ENCODE measurements at places on chromosomes 7 and 10.
A peak's percentile ranks its signal among the peaks of the same experiment; 100 is the strongest.

DNA sequence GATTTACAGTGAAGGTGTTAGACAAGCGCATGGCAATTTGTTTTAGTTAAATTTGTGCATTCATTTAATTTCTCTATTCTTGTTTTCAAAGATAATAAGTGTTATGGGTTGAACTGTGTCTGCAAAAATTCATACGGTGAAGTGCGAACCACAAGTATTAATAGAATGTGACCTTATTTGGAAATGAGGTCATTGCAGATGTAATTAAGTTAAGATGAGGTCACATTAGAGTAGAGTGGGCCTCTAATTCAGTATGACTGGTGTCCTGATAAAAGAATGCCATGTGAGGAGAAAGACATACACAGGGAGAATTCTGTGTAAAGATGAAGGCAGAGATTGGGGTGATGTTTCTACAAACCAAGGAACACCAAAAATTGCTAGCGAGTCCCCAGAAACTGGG lies 158.8 kb upstream of the SEMA3E start:
- no peak for DNase-seq

DNA sequence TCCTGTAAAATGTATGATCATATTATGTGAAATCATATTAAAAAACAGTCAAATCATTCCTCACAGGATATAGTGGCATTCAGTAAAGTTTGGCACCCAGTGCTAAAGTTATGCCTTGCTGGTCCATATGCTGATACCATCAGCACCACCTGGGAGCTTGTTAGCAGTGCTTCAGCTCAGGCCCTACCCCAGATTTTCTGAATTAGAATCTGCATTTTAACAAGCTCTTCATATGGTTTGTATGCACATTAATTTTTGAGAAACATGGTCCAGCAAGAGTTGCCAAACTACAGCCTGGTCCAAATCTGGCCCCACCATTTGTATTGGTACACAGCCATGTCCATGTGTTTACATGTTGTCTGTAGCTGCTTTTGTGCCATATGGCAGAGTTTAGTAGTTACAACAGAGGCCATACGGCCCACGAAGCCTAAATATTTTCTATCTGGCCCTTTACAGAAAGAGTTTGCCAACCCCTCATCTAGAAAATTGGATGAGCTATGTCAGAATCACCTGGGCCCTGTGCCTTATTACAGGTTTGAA lies 30.1 kb downstream of the RAB18 start:
- DNase-seq: no peak

GRCh38 chr10:110497438-110498086 lies at the start of gene DUSP5:
Gene DUSP5 (plus strand): TSS chr10:110497907. CDS start chr10:110498122, 215 bp downstream.
- peak; percentile 93 for DNase-seq

DNA sequence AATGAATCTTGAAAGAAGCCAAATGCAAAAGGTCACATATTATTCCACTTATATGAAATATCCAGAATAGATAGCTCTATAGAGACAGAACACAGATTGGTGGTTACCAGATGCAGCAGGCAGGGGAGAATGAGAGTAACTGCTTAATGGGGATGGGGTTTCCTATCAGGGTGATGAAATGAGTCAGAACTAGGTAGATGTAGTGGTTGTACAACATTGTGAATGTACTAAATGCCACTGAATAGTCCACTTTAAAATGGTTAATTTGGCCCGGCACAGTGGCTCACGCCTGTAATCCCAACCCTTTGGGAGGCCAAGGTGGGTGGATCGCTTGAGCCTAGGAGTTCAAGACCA lies 9.4 kb upstream of the SLC25A28 start:
- DNase-seq: no peak

- no peak for DNase-seq
These were observed 93.6 kb downstream of the NKX6-2 start for GRCh38 chr10:132692311-132692710.

GRCh38 chr7:35255443-35256255 lies 1.7 kb upstream of the TBX20 start:
- DNase-seq: no peak

GRCh38 chr10:6782378-6782777 lies 202.3 kb upstream of the PRKCQ start:
- DNase-seq: no peak

DNA sequence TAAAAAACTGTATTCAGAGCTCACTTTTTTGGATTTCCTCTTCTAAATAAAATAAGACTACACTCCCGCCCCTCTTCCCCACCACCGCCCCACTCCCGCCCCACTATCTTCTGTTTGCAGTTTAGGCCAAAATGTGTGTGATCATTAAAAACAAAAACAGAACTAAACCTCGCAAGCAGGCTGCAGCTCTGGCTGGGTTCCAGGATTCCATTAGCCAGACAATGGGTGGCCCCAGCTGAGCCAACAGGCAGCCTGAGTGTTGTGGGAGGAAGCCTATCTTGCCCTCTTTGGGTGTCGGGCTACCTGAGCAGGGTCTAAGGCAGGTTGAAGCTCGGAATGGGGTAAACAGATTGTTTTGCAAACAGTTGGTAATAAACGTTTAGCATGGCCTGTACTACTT lies 41.7 kb downstream of the ARL4A start:
- DNase-seq: no peak

DNA sequence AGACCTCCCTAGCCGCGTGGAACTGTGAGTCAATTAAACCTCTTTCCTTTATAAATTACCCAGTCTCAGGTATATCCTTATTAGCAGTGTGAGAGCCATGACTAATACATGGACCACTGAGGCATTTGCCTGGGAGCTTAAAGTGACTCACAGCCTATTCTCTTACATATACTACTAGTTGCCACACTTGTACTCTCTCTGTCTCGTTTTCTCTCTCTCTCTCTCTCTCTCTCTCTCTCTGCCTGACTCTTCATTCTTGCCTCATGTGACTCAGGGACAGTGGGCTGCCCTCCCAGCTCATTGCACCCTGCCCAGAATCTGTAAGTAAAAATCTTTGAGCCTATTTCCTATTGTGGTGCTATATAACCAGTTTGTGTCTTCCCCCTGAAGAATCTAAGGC lies 238.5 kb upstream of the MAGI2 start:
- DNase-seq: no peak

DNA sequence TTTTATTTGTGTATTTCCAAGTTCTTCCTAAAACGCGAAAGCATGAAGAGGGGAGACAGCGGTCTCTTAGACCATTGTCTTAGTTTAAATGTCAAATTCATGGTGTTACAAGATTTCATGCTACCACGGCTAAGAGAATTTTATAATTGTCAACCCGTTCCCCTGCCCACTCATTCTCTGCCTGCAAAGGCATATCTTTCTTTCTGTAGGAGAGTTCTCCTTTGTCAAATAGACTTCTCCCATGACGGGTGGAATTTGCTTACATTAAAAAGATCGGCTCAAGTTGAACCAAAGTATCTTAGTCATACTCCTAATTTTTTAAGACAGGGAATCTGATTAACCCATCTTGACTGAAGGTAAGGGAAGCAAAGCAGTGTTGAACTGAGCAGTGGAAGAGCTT lies 539.2 kb downstream of the REEP3 start:
- no peak for DNase-seq

DNA sequence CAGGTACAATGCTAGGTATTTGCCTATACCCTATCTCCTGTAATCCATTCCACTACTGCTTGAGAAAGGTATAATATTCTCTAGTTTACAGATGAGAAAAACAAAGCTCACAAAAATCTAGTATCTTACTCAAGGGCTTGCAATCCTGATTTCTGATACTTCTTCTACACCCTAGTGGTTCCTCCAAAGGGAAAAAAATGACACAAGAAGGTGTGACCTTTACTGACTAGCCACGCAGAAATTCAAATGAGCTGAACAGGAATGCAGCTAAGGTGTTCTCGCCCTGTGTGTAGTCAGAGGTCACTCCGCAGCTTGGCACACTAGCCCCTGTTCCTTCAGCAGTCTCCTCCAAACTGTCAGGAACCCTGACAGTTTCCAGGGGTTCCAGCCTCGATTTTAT lies 59.5 kb upstream of the TM9SF3 start:
- no peak for DNase-seq

GRCh38 chr10:48940958-48941357 lies 1.3 kb upstream of the LRRC18 start:
- no peak for DNase-seq

DNA sequence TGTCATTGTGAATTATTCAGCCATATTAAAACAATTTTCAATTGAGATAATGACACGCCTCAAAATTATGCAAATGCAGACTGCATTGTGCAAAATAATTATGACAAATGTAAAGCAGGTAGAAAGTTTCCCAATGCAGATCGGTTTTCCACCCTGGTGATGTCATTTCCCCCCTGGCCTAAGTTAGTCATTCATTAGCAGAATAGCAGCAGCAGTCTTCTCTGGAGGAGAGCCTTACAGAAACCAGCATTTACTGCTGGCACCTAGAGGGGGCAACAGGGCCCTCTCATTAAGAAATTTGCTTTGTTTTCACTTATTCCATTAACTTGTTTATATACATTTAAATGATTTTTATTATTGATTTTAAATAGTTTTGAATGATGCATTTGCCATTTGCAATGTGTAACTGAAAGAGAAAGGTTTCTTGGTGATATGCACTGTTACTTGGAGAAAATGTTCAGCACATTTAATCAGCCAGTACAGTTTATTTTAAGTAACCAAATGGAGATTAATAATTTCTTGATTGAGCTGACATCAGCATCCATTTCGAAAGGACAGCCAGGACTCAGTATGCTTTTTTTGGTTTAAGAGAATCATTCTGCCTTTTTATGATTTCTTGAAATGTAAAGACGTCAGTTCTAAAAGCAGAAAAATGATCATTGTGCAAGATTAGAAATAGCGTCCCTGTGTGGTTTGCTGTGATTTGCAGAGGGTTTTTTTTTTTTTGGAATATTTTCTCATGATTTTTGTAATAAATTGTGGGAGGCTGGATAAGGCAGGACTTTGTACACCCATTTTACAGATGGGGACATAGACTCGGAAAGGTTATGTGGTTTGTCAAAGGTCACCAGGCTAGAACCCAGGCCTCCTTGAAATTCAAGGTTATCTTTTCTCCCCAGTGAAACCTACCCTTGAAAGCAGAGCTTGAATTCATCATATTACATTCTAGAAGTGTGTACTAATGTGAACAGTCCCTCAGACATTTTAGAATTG lies 3.5 kb downstream of the ARID5B start:
- no peak for DNase-seq

DNA sequence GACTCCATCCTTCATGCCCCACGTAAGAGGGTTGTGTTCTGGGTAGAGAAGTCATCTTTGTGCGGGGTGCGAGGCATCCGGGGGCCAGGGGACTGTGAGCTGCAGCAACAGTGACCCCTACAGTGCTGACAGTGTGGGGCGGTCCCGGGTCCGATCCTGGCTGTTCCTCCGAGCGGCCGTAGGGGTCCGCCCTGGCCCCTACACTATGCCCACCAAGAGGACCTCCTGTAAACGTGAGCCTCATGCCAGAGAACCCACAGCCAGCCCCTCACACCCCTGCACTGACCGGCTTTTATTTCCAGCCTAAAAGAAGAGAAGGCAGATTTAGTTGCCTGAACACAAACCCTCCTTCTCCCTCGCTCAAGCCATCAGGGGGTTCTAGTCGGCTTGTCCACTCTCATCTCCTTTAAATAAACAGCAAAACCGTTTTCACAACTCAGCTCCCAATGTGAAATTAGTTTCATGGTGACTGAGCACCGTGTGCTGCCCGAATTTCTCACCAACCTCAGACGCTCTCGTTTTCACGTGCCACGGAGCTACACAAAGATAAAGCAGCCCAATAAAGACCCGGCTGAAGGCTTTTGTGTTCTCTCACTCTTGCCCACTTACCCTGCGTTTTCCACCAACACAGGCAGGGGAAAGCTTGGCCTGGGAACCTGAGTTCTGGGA lies 588.6 kb downstream of the PTPRN2 start:
- DNase-seq: no peak

DNA sequence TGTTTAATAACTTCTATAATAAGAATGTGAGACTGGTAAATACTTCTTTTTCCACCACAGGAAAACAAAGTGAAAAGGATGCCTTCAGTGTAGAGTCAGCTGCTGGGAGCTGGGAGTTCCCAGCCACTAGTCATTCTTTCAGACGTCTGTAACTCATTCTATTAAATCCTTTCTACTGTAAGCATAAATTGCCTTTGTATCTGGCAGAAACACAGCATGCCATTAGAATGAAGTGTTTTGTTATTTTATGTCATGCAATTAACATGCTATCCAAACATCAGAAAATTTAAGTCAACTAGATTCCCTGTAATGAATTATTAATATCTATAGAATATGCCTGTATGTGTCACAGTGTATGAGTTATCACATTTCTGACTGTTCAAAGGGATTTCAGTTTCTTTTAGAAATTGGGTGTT lies 14.3 kb downstream of the BPGM start:
- no peak for DNase-seq

DNA sequence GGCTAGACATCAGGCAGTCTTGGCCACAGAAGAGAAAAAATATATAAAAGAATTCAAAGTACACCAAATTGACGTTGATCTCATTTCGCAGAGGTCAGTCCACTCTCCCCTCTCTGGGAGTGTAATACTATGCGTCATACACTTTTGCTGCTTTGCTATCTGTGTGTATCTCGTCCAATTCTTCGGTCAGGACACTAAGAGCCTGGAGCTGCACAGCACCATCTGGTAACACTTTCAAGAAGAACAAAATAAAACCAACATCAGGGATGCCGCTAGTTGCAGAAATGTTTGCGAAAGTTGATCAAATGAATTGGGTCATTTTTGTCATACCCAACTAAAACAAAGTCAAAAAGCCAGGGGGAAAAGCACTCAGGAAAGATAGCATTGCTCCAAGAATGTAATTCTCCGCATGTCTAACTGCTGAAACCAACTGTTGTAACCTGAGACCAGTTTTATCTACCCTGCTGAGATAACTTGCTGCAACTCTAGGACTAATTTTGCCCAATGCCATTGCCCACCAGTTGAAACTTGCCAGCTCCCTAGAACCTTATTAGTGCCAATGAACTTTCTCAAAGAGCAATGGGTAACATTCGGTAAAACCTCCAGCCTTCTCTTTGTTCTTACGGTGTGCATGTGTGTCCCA lies 23.0 kb downstream of the TMEM176A start:
- DNase-seq: no peak

DNA sequence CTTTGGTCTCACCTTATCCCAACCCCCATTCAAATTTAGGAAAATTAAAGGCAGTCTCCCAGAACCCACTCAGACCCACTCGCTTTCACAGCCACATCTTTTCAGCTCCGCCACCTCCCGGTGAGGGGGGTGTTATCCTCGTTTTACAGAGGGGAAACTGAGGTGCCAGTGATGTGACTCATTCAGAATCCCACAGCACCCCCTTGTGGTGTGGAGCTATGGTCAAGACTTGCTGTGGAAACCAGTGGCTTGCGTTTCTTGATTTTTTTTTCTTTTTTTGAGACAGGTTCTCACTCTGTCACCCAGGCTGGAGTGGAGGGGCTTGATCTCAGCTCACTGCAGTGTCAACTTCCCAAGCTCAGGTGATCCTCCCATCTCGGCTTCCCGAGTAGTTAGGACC lies 27.6 kb downstream of the SLC35G1 start:
- no peak for DNase-seq

- no peak for DNase-seq
These were observed 155.2 kb downstream of the PRKAG2 start for GRCh38 chr7:151721694-151722093.

Measured in right renal pelvis (tissue), 4 donors.